ENCODE measurements at places on chromosomes 13 and 19. TPM values are rescaled to one million over a fixed set of nuclear protein-coding genes. Genes with fewer than 3 reads are reported as not detected.

DNA sequence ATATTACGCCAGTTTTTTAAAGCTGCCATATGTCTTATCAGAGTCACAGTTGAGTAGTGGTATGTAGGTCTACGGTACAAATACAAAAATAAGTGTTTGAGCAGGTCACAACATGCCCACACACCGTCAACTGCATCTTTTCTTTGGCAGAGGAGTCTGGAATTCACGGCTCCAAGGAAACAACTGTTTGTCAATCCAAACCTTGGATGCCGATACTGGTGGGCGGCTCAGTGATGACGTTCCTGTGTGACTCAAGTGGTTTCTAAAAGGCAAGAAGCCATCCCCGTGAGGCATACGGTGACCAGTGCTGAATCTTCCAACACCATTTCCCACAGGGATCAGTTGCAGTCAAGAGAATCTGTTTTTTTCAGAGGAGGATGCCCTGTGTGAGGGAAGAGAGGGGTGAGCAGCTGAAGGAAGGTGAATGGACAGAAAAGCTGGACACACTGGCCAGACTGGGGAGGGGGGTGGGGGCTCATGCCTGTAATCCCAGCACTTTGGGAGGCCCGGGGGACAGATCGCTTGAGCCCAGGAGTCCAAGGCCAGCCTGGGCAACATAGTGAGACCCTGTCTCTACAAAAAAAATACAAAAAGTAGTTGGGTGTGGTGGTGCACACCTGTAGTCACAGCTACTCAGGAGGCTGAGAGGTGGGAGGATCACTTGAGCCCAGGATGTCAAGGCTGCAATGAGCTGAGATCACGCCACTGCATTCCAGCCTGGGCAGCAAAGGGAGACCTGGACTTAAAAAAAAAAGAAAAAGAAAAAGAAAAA, 22.8 kb upstream of the CEBPG start:
- DNase-seq = no peak

- DNase-seq = no peak
These were observed at the start of gene RINL for GRCh38 chr19:38877781-38878574. TSS of gene RINL (minus strand) at chr19:38878275. CDS start at chr19:38876742, 1,533 bp downstream.

- DNase-seq = no peak
These were observed 29.4 kb downstream of the MARK4 start for GRCh38 chr19:45280471-45280961.

GRCh38 chr19:53409505-53410204, 14.7 kb downstream of the ZNF765 start:
- no peak for DNase-seq

DNA sequence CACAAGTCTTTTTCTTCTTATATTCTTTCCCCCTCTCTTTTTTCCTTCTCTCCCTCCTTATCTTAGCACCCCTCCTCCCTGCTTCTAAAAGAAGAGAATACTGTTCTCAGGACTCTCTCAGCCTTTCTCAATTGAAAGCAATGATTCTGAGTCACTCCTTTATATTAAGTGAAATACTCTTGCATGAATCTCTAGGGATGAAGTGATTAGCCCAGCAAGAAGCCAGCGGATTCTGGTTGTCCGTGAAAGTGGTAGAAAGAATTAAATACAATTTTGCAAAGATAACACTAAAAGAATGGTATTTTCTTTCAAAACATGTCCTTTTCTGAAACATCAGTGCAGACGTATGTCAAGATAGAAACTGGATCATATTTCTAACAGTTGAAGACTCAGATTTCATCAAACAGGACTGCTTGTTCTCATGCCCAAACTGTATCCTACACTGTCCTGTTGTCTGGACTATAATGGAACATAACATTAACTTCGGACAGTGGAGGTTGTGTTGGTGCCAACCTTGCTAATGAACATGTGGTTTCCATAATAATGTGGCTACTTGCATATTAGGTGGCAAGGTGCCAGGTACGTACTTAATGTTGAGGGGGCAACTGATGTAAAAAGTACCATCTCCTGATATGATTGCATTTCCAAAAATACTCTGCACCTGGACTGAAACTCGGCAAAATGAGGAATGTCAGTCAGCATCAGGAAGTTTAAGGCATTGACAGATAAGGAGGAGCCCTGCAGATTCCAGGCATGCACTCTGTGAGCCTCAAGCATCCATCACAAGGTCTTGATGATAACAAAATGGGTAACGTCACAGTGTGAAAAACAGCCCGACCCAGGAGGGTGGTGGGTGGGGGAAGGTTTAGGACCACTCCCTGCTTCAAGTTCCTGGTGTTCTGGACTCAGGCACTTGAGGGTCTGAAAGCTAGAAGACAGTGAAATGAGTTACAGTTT, 357.2 kb downstream of the DLEU7 start:
- no peak for DNase-seq

GRCh38 chr13:25886438-25887214, 165.2 kb downstream of the SHISA2 start:
- no peak for DNase-seq

GRCh38 chr13:21316376-21316775, 139.9 kb downstream of the MRPL57 start:
- DNase-seq = no peak

DNA sequence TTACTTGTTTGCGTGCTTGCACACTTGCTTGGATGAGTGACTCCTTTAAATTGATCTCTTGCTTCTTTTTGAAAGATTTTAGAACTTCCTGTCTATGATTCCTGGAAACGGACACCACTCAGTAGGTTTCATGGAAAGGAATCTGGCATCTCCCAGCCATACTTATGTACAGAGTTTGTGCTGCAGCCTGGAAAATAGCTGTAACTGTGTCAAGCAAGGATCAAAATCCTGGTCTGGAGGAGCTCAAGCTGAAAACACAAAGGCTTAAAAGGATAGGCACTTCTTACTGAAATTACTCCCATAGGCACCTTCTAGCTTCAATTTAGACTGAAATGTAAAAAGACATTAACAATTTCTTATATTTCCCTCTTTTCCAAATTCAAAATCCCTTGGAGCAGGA, 1.4 kb upstream of the FREM2 start:
- no peak for DNase-seq

- DNase-seq = no peak
These were observed 44.9 kb upstream of the MEDAG start for GRCh38 chr13:30861163-30861562.

The SPRED3 gene
- 8.5 TPM for total RNA-seq
